NCI-H774 (cell line): ENCODE measurements at places on chromosomes 13 and 19.
A peak's percentile ranks its signal among the peaks of the same experiment; 100 is the strongest.

DNA sequence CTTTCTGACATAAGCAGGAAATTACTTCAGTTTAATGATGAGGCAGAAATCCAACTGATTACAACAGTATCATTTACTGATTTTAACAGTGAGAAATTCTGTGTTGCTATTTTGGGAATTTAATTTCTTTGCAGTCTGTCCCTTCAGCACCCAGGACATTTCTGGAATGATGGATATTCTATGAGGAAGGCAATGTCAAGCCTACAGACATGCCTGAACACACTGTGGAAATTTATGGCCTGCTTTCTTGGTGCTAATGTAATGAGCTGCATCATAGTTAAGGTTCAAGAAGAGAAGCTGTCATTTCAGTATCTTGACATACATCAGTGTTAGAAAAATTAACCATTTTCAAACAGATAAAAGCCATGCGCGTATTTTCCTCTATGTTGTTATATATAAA is 87.7 kb downstream of the SLITRK1 start:
- no peak for DNase-seq

DNA sequence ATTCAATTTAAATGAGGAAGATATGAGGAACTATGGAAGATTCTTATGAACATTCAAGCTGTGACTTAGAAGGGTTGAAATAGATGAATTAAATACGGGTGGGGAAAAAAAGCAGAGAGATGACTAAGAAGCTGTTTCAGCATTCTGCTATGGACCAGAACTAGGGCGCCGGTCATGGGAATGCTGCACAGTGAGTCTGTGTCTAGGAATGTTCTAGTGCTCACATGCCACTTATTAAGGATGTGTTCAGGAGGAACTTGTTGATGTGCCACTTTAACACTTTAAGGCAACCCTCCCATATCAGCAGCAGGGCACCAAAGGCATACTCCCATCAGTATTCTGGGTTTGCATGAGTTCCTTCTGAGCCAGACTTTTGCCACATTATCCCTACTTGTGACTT is 152.1 kb downstream of the POSTN start:
- DNase-seq = no peak

- DNase-seq = no peak
Observed at GRCh38 chr13:113658836-113659235, 838 bp upstream of the ATP4B start.

GRCh38 chr19:52670046-52670445 is 31.9 kb upstream of the ZNF83 start:
- DNase-seq = no peak

DNA sequence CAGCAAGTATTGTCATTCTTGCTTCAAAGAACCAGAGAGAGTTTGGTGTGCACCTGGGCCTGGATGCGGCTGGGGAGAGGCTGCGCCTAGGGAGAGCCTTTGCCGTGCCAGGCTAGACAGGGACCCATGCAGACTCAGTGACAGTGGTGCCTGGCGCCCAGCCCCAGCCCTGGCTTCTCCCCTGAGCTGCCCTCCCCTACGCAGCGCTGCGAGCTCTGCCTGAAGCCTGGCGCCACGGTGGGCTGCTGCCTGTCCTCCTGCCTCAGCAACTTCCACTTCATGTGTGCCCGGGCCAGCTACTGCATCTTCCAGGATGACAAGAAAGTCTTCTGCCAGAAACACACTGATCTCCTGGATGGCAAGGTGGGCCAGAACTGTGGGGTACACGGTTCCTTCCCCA is 12.0 kb downstream of the KMT2B start:
- DNase-seq = no peak

- DNase-seq = no peak
Observed at GRCh38 chr13:30551189-30551588, 66.5 kb upstream of the USPL1 start.

DNA sequence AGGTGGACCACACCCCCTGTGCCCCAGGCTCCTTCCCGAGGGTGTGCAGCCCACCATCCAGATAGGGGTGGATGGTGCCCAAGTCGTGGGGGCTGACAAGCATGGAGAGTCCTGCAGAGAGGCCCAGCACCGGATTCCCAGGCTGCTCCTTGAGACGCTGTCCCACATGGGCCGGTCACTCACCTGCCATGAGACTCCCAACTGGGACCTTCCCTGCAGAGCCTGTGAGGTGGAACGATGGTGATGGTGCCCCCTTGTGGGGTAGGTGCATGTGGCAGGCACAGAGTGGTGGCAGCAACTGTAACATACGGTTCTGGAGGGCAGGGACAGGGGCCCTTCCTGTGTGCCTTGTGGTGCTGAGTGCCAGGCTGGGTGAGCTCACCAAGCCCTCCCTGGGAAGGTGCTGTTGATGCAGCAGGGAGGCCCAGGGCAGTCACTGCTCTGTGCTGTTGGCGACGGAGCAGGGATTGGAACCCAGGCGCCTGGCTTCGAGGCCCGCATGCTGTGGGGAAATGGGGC is 33.1 kb downstream of the PPP1R37 start:
- peak; percentile 40 for DNase-seq

DNA sequence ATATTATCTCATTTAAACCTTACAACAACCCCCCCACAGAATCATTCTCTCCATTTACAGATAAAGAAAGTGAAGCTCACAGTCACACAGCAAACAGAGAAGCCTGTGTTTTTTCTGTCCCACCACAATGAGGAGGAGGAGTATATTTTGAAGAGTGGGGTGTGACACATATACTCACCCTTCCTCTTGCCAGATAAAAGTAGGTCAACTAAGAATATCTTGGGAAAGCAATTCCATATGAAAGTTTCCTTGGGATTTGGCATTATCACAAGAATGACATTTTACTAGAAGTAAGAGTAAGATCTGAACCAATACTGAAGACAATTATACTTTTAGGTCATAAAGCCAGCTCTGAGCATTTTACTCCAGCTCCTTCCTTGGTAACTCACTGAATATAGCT is 287.5 kb upstream of the HTR2A start:
- DNase-seq = no peak

- no peak for DNase-seq
Observed at GRCh38 chr19:37355901-37356300, 15.0 kb upstream of the ZNF527 start.

- DNase-seq = peak; percentile 8
Observed at GRCh38 chr13:102141625-102142472, 260.0 kb downstream of the FGF14 start.

- DNase-seq = no peak
Observed at GRCh38 chr19:15869873-15870272, 28.0 kb downstream of the CYP4F2 start.

DNA sequence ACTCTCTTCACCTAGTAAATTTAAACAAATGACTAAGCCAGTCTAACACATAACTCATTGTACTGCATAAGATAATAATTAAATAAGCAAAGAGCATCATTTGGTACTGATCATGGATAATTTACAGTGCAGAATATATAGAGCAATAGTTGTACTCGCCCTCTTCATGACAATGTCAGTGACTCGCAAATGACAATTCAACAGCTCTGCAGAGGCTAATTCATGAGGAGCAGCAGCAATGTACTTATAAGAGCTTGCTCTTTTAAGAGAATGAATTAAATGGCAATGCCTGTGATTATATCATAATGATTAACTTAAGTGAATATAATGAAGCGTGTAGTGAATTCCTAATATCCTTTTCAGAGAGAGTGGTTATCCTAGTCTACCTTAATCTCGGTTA is 284.5 kb upstream of the PCDH20 start:
- no peak for DNase-seq

DNA sequence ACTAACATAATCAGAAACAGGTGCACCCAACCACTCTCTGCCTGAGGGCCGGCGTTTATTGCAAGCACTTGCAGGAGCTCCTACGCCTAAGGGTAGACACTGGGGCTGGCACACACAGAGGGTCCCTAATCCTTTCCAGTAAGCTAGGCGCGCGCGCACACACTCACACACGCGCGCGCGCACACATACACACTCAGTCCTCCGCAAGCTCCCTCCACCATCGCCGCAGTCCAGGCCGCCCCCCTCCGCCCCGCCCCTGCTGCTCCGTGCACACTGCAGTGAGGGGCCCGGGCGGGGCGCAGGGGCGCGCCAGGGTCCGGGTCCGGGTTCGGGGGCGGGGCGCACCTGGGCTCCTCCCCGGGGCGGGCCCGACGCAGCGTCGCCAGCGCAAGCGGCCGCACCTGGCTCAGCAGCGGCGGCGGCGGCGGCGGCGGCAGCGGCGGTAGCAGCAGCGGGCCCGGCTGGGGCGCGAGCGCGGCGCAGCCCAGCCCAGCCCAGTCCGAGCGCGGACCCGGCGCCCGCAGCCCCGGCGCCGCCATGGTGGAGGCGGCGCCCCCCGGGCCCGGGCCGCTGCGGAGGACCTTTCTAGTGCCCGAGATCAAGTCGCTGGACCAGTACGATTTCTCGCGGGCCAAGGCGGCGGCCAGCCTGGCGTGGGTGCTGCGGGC is at the start of gene CAMSAP3:
CAMSAP3 (plus strand) TSS at position 398 of the 668 bp plus-strand sequence; CDS start at position 538, 140 bp downstream.
- DNase-seq = peak; percentile 74

GRCh38 chr19:33501693-33502356 is 19.8 kb downstream of the PEPD start:
- DNase-seq = no peak

GRCh38 chr13:106528718-106529414 is 6.6 kb downstream of the EFNB2 start:
- no peak for DNase-seq

DNA sequence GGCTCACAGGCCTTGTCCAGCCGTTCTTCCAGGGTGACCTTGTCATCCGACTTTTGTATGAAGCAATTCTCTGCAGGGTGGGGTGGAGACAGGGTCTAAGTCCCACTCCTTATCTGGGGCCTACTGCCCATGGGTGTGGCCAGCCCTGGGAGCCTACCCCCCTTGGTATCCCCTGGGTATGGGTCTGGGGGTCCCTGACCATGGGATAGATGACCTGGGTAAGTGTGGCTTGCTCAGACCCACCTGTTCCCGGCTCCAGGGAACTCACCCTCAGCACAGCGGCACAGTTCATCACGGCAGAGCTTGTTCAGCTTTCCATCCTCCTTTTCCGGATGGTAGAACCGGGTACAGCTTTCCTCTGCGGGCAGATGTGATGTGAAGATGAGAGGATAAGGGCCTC is 9.2 kb upstream of the TNFSF14 start:
- DNase-seq = no peak

DNA sequence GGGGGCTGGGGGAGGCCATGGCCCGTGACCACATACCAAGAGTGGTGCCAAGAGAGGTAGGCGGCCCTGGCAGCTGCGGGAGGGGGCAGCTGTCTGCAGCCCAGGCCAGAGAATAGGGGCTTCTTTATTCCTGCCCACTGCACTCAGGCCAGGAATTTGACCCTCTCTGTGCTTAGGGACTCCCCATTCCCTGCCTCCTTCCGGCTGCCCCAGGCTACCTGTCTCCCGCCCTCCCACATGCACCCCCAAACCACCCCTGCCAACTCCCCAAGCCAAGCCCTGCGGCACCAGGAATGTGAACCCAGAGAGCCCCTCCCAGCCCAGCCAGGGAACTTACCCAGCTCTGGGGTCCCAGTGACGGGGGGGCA is 687 bp downstream of the PLEKHA4 start:
- DNase-seq = no peak

DNA sequence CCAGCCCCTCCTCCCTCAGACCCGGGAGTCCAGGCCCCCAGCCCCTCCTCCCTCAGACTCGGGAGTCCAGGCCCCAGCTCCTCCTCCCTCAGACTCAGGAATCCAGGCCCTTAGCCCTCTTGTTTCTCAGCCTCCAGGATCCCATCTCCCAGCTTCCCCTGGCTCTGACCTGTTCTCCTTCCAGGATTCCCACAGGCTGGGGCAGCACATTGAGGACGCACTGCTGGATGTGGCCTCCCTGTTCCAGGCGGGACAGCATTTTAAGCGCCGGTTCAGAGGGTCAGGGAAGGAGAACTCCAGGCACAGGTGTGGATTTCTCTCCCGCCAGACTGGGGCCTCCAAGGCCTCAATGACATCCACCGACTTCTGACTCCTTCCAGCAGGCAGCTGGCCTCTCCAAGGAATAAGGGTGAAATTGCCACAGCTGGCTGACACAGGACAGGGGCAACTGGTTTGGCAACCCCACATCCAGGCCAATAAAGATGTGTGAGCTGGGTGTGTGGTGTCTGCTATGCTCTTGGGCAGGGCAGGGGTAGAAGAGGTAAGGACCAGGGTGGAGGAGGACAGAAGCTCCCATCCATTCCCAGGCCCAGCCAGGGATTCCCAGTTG is 22.4 kb downstream of the CPT1C start:
- no peak for DNase-seq

DNA sequence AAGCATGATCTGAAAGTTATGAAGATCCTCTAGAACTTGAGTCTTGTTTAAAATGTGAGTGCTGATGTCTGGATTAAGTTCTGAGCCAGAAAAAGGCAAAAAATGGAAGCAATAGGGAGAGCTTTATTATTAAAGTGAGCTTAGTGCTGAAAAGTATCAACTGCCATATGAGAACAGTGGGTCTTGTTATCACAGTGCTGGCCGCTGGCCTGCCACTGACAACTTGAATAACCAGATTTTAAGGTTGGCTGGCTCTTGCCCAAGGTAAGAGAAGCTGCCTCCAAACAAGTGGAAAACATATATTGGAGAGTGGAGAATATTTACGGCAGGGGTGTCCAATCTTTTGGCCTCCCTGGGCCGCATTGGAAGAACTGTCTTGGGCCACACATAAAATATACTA is 33.9 kb downstream of the NUFIP1 start:
- DNase-seq = no peak

DNA sequence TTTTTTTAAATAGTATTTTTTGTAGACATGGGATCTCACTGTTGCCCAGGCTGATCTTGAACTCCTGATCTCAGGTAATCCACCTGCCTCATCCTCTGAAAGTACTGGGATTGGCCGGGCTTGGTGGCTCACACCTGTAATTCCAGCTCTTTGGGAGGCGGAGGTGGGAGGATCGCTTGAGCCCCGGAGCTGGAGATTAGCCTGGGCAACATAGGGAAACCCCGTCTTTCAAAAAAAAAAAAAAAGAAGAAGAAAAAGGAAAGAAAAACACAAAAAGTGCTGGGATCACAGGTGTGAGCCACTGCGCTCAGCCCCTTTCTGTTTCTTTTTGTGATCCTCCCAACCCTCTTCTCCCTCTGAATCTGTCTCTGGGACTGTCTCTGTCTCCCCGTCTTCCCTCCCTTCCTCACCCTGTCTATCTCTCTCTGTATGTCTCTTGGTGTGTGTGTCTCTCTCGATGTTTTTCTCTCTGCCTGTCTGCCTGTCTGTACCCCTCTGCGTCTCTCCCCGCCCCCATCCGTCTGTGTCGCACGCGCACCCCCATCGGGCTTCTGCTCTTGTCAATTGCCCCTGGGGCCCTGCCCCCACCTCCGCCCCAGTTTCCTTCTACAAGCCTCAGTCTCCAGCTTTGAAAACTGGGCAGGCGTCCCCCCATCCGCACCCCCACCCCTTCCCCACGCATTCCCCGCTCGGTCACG is 540 bp upstream of the ZFP36 start:
- DNase-seq = no peak

DNA sequence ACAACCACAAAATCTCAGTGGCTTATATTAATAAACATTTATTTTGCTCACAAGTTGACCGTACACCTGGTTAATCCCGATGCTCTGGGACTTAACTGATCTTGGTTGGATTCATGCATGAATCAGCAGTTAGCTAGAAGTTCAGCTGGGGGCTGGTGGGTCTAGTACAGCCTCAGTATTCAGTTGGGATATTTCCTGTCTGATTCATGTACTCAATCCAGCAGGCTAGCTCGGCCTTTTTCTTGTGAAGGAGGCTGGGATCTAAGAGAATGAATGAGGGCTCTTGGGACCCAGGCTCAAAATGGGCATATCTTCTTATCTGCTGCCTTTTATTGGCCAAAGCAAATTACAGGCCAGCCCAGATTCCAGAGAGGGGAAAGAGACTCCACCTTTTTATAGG is 178.8 kb downstream of the KCTD12 start:
- DNase-seq = no peak
